ENCODE measurements at places on chromosomes 2 and 18. TPM values are rescaled to one million over a fixed set of nuclear protein-coding genes. Genes with fewer than 3 reads are reported as not detected.

DNA sequence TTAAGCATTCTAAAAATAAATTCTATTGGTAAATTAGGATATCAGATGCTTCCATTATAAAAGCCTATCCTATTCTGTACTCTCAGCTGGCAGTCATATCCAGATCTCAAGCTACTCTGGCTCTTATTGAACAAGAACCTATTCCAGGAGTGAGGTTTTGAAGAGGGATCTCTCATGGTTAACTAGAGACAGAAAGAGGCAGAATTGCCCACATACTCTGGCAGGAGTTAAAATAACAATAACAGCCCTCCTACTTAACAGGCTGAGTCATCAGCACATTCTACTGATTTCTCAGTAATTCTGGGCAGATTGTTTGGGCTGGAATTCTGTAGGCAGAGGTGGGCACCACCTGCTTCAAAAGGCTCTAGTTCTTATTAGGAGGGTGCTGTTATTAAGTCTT is 142.0 kb upstream of the UNC80 start:
- no peak for DNase-seq

DNA sequence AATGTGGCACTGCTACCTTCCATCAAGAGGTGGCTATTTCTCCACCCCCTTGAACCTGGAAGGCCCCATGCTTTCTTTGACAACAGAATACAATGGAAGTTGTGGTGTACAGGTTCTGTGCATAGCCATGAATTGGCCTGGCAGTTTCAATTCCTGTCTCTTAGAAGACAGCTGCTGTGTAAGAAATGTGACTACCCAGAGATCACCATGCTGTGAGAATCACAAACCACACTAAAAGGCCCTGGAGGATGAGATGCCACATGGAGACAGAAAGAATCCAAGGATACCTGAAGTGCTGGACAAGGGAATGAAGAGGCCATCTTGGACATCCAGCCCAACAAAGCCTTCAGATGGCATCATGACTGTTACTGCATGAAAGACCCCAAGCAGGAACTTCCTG is 47.7 kb upstream of the EHBP1 start:
- DNase-seq = no peak

GRCh38 chr2:137155356-137156104 is 390.2 kb downstream of the THSD7B start:
- DNase-seq = no peak

Gene FAM117B
- total RNA-seq = 21.0 TPM

Gene STON1
- total RNA-seq = 116 TPM

Data from stomach (tissue), 19 donors.